ENCODE measurements at places on chromosomes 7 and 10.

DNA sequence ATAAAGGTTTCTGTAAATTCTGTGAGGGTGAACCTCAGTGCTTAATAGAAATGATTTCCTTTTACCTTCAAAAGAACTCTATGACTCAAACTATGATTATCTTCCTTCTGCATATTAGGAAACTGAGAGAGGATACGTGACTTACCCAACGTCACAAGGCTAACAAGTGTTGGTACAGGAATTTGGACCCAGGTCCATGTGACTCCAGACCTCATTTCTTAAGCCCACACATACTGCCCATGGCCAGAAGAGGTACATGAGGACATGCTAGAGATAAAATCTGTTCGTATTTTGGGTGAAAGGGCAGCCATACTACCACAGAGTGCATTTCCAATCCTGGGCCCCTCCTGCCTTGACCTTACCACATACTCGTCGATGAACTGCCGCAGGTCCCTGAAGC lies 61.5 kb upstream of the TM9SF3 start:
- no peak for DNase-seq

GRCh38 chr7:157403646-157404401 lies 67.0 kb downstream of the DNAJB6 start:
- DNase-seq = no peak

DNA sequence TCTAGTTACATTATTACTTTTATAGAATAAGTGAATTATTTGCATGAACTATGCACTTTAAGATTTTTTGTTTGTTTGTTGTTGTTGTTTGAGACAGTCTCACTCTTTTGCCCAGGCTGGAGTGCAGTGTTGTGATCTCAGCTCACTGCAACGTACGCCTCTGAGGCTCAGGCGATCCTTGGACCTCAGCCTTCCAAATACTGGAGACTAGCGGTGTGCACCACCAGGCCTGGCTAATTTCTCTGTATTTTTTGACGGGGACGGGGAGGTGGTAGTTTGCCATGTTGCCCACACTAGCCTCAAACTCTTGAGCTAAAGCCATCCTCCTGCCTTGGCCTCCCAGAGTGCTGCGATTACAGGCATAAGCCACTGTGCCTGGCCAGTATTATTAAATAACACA lies 29.2 kb downstream of the KCND2 start:
- DNase-seq = no peak

DNA sequence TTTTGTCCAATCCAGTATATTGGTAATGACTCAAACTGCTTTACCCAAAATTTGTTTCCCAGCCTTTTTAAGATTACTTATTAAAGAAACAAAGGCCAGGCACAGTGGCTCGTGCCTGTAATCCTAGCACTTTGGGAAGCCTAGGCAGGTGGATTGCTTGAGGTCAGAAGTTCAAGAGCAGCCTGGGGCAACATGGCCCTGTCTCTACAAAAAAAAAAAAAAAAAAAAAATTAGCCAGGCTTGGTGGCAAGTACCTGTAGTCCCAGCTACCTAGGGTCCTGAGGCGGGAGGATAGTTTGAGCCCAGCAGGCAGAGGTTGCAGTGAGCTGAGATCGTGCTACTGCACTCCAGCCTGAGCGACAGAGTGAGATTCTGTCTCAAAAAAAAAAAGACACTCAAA lies 7.0 kb upstream of the ARHGAP12 start:
- no peak for DNase-seq

GRCh38 chr7:159020987-159021386 lies 123.7 kb downstream of the VIPR2 start:
- DNase-seq = peak; percentile 47

GRCh38 chr10:121800831-121801230 lies 127.0 kb downstream of the ATE1 start:
- no peak for DNase-seq

DNA sequence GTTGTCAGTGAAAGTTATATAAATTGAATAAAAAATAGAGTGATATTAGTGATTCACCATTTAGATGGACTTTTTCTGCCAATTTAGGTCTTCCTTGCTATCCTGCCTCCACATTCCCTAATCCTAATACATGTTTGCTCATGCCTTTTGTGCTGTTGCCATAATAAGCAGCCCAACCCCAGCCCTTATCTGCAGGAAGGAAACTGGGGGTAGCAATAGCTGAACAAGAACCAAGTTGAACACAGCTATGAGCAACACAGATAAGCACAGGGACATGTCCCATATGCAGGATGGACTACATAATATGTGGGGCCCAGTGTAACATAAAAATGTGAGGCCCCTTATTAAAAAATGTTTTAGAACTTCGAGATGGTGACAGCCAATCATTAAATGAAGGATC lies 91.2 kb upstream of the AHR start:
- no peak for DNase-seq

DNA sequence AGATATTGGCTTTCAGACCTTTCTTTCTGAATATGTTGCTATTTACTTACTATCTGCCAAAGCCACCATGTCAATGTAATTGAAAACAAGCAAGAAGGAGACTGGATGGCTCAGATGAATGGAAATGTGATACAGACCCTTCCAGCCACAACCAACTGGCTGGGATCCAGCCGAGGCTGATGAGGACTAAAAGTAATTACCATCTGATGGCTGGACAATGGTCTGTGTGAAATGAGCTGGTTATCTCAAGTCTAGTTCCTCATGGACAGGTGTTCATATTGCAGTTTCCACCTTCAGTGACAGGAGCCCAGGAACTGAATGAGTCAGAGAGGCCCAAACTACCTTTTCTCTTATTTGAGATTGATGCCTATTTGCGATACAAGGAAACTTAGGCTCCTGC lies 267.5 kb downstream of the GATA3 start:
- no peak for DNase-seq

DNA sequence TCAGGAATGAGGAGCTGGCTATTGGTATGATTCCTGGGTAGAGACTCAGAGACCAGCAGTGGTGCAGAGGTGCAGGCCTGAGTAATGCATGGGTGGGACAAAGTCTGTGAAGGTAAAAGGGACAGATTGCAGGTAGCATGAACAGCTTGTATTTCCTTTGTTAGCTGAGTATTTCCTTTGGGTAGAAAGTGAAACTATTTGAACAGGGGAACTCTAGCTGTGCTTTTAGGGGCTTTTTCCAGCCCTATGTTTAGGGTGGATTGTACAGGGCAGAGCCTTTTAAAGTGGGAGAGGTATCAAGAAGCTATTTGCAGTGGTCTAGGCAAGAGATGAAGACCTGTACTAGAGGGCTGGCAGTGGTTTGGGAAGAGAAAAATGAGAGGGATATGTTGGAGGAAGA lies 739.9 kb downstream of the REEP3 start:
- no peak for DNase-seq

DNA sequence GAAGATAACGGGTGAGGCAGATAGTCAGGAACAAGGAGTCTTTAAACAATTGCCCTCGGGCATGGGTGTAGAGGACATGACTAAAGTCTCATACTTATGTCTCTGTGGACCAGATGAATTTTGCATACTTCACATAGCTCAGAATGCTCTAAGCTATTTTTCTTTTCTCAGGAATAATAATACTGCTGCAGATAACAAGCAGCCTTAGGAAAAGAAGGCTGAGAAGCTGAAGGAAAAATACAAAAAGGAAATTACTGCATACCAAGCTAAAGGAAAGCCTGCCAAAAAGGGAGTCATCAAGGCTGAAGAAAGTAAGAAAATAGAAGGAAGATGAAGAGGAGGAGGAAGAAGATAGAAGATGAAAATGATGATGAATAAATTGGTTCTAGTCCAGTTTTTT lies 13.4 kb upstream of the ERCC6 start:
- DNase-seq = no peak

DNA sequence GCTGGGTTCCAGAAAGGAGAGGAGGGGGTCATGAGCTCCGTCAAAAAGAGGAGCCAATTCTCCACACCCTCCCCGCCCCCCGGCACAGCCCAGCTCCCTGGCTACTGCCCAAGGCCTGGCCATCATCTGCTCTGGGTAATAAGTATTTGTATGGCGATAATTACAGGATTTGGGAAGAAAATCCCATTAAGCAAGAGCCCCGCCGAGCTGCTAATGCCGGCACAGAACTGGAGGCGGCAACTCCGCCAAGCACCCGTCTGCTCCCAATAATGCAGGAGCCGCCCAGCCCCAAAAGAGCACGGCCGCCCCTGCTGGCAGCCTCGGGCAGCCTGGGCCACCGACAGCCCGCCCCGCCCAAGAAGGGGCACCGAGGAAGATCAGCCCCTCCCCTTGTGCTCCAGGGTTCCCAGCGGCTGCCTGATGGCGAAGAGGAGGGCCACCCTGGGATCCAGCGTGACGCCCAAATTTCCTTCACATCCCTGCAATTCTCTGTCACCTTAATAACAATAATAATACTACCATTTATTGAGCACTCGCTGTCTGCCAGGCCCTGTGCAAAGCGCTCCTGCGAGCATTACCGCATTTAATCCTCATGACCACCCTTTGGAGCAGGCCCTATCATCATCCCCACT lies 5.9 kb downstream of the SLIT1 start:
- no peak for DNase-seq

DNA sequence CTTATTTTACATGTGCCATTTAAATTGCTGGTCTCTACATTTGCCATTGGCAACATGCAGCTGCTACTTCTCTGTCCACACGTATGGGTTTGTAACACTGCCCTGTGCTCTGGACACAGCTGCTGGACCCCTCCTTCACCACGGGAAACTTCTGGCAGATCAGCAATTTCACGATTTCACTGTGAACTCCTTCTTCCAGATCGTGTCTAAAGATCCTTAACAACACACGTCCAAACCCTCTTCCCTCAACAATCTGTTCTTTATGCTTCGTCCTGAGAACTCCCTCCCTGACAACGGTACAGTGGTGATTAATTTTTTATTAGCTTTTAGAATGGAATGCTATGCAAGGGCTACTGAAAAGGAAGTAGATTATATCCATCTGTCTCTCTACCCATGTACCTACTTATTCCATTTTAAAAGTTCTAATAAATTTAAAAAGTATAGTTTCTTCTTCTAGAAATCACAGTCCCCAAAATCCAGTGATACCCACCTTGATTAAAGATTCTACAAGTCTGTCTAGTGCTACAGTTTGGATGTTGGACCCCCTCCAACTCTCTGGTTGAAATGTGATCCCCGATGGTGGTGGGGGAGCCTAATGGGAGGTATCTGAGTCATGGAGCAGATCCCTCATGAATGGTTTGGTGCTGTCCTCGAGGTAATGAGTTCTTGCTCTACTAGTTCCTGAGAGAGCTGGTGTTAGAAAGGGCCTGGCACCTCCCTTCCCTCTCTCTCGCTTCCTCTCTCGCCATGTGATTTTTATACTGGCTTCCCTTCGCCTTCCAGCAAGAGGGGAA lies 81.0 kb downstream of the KIAA1549 start:
- no peak for DNase-seq

DNA sequence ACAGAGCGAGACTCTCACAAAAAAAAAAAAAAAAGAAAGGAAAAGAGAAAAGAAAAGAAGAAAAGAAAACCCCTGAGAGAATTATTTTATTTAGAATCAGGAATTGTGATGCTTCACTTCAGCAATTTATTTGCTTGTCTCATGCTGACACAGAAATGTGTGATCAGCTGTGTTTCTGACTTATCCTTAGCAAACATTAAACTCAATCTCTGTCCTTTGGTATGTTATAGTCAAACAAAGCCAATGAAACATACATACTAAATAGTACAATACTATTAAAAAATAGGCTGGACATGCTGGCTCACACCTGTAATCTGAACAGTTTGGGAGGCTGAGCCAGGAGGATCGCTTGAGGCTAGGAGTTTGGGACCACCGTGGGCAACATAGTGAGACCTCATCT lies 733.0 kb upstream of the FZD8 start:
- no peak for DNase-seq

GRCh38 chr10:126391192-126391885 lies 3.1 kb upstream of the ADAM12 start:
- no peak for DNase-seq

DNA sequence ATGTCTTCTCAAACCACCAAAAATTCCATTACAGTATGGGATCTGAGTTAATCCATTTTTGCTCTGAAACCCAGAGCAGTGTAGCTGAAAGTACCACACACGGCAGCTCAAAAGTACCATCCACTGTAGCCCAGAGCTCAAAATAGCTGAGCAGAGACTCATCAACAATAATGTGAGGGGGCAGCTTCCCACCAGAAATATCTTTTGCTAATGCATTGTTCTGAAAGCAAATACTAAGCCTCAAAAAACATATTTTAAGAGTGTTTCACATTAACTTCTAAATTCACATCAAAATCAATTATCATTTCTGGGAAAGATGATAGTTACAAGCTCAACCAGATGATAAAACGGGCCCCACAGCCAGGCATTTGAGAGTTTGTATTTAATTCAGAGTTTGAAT lies 73.7 kb downstream of the ABLIM1 start:
- no peak for DNase-seq

- DNase-seq = no peak
Observed at GRCh38 chr10:103575416-103576075, 82.0 kb downstream of the NEURL1 start.

GRCh38 chr7:94687810-94688209 lies 31.9 kb upstream of the SGCE start:
- DNase-seq = no peak

DNA sequence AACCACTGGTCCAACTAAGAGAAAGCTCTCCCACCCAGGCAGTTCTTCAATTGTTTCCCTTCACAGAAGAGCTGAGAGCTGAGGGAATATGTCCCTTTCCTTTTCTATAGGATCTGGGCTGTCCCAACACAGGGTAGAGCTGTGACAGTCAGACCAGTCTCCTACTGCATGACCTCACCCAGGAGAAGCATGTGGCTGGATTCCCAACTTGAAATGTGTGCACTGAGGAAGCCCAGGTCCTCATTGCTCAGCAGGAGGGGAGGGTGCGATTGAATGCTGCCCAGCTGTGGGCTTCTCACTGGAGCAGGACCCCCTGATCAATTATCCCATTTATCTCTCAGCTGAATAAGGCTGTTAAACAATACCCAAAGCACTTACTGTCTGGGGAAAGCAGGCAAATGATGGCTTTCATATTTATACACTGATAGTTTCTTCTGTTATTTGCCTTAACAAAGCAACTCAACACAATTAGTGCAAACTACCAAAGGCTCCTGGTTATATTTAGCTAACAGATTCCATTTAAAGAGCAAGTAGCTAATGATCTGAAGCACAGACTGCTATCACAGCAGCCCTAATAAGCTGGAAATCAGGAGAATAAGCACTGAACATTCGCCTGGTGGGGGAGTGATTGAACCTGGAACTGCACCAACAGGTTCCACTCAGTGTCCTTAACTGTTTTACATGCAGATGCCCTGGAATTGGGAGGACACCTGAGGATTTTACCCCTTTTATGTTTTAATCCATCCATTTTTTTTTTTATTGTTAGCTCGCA lies 508.8 kb downstream of the CCSER2 start:
- DNase-seq = no peak

- DNase-seq = no peak
Observed at GRCh38 chr7:37431413-37431812, 17.3 kb downstream of the ELMO1 start.

Measured in suprapubic skin (tissue), 4 donors.